ENCODE measurements at places on chromosomes 7 and 10. TPM values are rescaled to one million over a fixed set of nuclear protein-coding genes. Genes with fewer than 3 reads are reported as not detected.

- DNase-seq = no peak
Observed at GRCh38 chr7:74405899-74406512, 47.7 kb upstream of the GTF2IRD1 start.

DNA sequence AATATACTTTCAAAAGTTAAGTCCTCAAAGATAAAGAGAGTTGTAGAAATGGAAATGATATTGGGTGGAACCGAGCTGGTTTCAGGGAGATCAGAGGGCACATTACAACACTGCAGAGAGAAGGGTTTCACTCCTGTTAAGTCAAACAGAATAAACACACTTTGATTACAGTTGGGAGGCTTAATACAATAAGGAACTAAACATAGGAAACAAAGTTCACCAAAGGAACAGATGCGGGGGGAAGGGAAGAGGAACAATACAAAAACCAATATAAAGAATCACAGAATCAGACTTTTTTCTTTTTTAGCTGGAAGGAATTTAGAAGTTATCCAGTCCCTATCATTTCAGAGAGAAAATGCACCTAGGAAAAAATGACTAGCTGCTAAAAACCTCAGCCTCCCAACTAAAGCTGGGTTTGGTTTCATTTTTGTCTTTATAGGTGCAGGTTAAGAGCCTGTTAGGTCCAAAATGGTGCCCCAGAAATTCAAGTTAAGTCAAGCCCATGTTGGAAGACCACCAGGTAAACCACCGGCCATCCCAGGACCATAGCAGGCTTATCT, 81.9 kb downstream of the DNMBP start:
- DNase-seq = no peak

- DNase-seq = no peak
Observed at GRCh38 chr10:98353170-98353569, 61.8 kb downstream of the PYROXD2 start.

DNA sequence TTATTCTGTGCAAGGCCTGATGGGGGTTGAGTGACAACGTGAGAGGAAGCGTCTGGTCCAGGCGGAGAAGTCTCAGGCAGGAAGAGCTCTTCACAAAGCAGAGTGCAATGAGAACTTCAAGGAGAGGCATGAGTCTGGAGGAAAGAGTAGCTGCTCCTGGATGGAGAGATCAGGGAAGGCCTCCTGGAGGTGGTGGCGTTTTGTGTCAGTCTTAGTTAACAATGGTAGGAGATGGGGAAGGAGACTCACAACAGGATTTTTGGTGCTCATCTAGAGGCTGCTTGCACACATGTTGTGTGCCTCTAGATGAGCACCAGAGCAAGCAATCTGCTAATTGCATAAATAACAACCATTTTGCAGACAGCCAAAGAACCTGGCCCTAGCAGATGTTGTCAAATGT, 442.8 kb upstream of the PODXL start:
- no peak for DNase-seq

- no peak for DNase-seq
Observed at GRCh38 chr10:117217196-117217761, 20.0 kb downstream of the KCNK18 start.

DNA sequence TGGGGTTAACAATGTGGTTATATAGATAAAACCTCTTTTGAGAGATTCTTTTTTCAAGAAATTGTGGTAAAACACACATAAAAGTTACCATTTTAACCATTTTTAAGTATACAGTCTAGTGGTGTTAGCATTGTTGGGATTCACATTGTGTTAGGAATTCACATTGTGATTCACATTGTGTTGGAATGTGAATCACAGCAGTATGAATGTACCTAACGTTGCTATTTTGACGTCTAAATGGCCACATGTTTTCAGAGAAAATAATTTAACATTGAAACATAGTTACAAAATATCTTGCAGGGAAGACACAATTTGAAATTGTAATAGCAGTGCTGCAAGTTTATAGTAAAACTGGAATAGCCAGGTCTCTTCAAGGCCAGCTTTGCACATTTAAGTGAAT, 129.0 kb downstream of the BICC1 start:
- no peak for DNase-seq

- no peak for DNase-seq
Observed at GRCh38 chr10:43082746-43083145, 5.9 kb downstream of the RET start.

DNA sequence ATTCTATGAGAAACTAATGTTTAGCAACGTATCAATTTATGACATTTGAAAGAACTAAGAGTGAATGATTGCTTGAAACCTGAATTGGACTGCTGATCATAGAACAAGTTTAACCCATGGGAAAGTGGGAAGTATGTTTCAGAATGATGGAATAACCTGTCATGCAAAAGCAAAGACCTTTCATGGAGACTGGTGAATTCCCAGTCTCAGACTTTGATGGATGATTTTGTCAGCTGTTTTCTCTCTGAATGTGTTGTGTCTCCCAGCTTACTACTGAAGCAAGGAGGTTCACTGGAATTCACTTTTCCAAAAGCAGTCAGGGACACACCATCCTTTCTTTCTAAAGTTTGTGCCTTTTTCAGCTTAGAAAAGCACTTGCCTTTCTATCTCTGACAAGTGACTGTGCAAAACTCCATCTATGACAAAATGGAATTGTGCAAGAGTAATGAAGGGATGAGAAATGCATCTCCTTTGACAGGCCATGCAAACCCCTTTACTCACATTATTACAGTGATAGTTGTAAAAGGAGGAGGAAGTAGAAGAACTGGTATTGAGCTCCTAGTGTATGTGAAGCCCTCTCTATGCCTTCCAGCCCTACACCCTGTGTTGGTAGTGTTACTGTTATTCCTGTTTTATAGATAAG, 176.1 kb downstream of the PRKG1 start:
- DNase-seq = no peak

DNA sequence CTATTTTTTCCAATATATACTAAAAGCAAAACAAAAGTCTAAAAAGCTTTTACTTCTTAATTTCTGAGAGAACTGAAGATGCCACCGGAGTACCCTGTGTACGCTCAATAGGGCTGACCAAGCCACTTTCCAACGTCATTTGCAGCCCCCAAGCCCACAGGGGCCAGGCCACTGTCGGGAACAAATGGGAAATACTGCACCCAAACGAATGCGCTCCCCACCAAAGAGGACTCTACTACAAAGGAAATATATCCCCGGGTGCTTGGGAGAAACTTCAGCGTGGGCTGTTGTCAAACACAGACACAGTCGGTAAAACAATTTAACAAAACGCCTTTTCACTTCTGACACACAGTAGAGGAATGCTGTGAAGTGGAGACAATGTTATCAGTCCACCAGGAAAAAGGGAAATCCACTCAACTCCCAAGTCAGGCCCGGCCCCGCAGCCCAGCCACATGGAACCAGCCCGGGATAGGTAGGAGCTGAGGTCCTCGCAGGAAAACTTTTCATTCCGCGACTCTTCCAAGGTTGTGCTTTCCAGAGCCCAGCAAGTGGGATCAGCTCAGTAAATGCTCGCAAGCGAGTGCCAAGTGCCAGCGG, 1.4 kb downstream of the PARD3 start:
- DNase-seq = no peak

GSTO1 gene
- polyA plus RNA-seq = 93.7 TPM

DNA sequence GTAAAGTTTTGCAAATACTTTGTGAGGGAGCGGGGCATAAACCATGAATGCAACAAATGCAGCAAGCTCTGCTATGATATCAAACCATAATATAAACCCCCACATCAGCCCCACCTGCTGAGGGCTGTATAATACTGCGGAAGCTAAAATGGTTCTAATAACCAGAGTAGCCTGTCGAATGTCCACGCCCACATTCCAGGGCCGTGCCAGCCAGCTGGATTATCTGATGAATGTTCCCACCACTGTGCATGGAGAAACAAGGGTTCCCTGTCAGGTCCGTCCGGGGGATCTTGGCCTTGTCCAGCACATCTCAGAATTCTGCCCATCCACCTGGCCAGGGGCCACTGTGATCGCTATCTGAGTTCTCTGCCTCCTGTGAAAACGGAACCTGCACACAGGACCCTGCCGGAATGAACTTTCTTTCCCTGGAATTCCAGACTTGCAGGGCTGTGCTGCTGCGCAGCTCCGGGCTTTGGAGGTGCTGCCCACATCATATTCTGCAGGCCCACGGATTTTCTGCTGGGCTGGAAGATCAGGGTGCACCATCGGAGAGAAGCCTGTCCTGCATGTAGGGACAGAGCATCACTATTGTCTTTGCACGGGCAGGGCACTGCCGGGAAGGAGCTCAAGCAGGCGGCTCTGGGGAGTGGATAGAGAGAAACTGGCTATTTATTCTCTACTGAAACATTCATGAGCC, 77.0 kb upstream of the GNA12 start:
- DNase-seq = no peak

GRCh38 chr7:141073641-141074161, at the start of gene TMEM178B:
Gene TMEM178B (plus strand): TSS chr7:141074064.
- no peak for DNase-seq

PIK3AP1 gene
- polyA plus RNA-seq = 5.2 TPM

ANKRD61 gene
- 0.70 TPM for polyA plus RNA-seq

CHST3 gene
- 20.0 TPM for polyA plus RNA-seq

IRF5 gene
- 7.4 TPM for polyA plus RNA-seq

DNA sequence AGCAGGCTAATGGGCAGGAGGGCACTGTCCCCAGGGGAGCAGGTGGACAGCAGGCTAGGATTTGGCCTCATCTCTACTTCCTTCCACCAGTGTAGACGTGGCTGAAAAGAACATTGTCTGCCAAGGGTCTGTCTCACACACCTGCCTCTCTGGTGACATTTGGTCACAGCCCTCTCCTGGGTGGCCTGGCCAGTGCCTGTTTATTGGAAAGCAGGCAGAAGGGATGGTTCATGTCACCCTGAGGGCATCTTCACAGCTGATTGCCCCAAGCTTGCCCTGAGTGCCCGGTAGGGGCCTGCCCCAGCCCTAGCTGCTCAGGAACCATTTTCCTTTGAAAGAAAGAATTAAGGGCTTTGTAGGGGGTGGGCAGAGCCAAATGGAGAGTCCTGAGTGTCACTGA, 138.7 kb downstream of the C10orf105 start:
- DNase-seq = no peak

TYW1 gene
- 23.0 TPM for polyA plus RNA-seq

DNA sequence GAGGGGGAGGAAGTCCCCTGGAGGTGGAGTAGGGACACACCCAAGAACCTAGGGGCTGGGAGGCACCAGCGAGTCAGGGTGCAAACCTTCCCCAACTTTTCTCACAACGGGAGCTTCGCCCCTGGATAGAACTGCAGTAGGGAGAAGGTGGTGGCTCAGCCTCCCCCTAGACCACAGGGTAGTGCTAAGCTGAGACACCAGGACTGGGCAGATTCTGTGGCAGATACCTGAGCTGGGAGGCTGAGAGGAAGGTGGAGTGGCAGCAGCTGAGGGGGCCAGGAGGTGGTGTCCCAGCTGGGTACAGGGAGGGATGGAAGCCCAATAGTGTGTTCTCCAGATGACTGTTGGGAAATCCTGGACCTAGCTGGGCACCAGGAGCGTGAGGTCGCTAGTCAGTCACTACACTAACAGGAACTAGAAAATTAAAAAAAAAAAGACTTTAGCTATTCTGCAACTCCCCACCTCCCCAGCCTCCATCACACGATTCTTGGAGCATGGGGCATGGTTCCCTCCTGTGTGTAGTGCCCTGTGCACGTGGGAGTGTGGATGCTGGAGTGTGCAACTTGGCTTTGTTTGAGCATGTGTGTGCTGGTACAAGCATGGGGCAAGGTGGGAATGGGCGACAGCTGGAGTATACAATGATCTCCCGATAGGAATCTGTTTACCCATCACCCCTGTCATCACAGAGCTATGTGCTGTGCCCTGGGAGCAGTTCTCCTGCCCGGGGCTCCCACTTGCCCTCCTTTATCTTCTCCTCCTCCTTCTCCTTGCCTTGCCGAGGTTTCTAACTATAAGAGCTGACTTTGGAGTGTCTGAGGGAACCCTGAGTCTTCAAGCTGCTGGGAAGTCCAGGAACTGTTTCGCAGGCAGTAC, 8.8 kb upstream of the TRPV6 start:
- no peak for DNase-seq
